ENCODE measurements at places on chromosomes 7 and 10. TPM values are rescaled to one million over a fixed set of nuclear protein-coding genes. Genes with fewer than 3 reads are reported as not detected.

The SGCE gene
- total RNA-seq = under 0.01 TPM

The LRRC17 gene
- 0.27 TPM for total RNA-seq

The AMZ1 gene
- 2.4 TPM for total RNA-seq

The DYDC1 gene
- total RNA-seq = not detected

The PRLHR gene
- total RNA-seq = not detected

The EDRF1 gene
- 13.2 TPM for total RNA-seq

The CYP3A7 gene
- total RNA-seq = not detected

The TSPAN12 gene
- total RNA-seq = 0.81 TPM

The AKR1D1 gene
- total RNA-seq = not detected

The JAKMIP3 gene
- under 0.01 TPM for total RNA-seq

The AMPH gene
- total RNA-seq = not detected

The CFAP69 gene
- total RNA-seq = 2.4 TPM

The CXCL12 gene
- total RNA-seq = under 0.01 TPM

DNA sequence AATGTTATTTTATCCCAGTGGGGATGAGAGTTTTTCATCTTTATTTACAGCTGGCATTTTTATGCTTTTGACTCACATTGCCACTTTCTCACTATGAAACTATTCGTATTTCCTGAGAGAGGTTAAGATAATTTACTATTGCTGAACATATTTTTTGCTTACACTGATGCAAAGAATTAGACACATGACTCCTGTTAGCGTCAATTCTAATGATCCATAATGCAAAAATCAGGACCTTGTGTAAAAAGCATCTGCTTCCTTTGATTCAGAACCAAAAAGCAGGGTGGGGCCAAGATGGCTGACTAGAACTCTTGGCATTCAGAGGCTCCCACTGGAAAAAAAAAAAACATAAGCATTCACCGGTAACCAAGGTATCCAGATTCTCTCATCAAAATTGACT is 464.8 kb downstream of the SEMA3D start:
- no peak for DNase-seq

- no peak for DNase-seq
These were observed 91.1 kb downstream of the PPP1R9A start for GRCh38 chr7:94998266-94999068.

DNA sequence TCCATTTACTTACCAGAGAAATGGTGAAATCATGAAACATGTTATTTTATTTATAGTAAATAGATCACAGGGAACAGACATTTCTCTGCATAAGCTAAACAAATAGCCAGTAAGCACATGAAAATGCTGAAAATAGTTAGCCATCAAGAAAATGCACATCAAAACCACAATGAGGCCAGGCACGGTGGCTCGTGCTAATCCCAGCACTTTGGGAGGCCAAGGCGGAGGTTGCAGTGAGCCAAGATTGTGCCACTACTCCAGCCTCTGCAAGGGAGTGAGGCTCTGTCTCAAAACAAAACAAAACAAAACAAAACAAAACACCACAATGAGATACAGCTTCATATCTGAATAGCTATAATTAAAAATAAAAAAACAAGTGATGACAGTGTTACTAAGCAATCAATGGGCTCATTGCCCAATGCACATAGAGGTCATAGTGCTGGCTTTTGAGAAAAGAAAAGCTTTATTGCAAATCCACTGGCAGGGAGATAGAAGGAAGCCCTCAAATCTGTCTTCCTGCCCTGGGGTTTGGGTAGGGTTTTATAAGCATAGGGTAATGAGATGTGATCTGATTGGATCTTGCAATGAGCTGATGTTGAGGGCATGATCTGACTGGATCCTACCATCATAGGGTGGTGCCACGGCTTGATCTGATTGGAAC is 16.2 kb downstream of the CSTF2T start:
- DNase-seq = no peak

GRCh38 chr7:157955348-157955999 is 618.7 kb downstream of the DNAJB6 start:
- DNase-seq = no peak

GRCh38 chr7:50695026-50695425 is 87.7 kb downstream of the GRB10 start:
- no peak for DNase-seq

DNA sequence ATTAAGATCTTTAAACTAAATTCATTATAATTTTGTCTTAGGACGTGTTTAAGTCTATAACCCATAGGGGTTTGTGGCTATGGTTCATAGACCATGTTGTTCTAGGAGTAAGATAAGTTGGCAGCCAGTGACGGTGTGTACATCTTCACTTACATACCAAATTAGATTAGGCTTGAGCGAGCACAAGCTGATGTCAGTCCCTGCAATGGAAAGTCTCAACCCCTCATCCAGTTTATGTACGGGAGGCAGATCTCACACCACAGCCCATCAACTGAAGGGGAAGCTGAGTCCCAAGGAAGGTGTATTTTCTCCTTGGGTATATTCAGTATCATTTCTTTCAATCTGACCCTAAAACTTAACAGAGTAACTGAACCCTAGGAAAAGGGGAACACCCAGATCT is 5.1 kb upstream of the SMC3 start:
- no peak for DNase-seq

DNA sequence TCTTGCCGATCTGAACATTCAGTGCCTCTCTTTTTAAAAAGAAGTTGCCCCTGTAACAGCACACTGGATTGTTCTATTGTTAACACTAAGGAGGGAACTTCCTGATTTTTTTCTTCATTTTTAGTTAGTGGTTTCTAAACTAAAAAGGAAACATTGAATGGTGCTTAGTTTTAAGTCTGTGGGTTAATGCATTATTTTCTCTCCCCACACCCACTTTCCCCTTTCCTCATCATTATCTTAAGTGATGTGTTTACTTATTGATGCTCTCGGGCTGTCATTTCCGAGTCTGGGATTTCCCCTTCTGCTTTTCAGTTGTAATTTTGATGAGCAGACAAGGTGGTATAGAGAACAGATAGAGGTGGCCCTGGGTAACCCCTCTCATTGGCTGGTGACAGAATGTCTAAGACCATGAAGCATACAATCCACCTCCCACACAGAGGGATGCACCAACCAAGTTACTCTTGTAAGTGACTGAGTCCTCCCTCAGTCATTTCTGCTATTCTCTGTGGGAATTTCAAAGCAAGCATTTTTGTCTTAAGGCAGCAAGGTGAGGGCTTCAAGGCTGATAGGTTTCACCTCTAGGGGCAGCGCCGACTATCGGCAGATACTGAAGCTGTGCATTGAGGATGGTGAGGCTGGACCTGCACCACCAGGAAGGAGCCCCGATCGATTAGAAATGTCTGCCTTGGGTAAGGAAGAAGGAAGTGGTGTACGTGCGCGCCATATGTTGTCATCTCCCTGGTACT is 49.5 kb downstream of the CHN2 start:
- peak; percentile 47 for DNase-seq

DNA sequence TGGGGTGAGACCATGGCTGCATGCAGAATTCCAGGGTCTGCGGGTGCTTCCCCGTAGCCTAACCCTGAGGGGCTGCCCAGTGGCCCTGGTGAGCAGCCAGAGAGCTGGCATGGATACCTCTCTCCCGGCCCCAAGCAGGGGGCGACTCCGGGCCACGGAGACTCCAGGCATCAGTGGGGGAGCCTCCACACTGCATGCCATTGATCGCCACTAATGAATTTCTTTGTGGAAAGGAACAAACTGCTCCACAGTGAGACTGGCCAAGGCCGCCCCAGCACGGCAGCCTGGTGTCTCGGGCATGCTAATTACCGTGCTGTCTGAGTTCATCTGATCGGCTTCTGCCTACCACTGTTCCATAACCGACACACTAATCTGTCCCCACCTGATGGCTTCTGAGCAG is 184.4 kb downstream of the GRID1 start:
- no peak for DNase-seq

GRCh38 chr7:4029941-4030340 is 652.2 kb upstream of the FOXK1 start:
- DNase-seq = no peak

GRCh38 chr10:120460776-120461175 is 3.7 kb downstream of the PLPP4 start:
- no peak for DNase-seq

- no peak for DNase-seq
These were observed 238.1 kb downstream of the CAMK1D start for GRCh38 chr10:12587451-12587888.

DNA sequence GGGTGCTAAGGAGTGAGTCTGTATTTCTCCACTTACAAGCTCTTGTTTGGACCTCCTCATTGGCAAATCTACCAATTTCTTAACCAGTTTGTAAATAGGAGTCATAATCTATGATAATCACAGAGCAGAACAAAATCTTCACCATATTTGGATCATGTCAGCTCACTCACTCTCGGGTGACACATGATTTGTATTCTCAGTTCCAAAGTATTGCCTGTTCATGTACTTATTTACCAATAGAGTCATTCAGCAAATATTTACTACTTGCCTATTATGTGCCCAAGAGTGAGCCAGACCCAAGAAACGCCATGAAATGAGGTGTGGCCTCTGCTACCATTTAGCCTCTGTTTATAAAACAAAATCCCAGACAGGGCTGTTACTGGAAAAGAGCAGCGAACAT is 114.8 kb downstream of the TSPAN12 start:
- no peak for DNase-seq

GRCh38 chr10:60883187-60883586 is 60.8 kb downstream of the RHOBTB1 start:
- DNase-seq = peak; percentile 26

DNA sequence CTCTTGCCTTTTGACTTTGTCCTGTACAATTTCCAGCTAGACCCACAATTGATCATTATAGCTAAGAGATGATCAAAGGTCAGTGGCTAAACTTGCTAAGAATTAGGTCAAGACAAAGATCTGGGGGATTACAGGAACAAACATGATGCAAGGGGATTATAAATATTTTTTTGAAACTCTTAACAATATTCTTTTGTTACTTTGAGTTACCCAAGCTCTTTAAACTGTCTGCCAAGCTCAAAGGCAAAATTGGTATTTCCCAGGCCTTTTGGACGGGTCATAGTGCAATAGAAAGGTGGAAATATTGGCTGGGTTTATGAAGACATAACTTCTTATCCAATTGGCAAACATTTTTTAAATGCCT is 23.4 kb downstream of the TBXAS1 start:
- no peak for DNase-seq

DNA sequence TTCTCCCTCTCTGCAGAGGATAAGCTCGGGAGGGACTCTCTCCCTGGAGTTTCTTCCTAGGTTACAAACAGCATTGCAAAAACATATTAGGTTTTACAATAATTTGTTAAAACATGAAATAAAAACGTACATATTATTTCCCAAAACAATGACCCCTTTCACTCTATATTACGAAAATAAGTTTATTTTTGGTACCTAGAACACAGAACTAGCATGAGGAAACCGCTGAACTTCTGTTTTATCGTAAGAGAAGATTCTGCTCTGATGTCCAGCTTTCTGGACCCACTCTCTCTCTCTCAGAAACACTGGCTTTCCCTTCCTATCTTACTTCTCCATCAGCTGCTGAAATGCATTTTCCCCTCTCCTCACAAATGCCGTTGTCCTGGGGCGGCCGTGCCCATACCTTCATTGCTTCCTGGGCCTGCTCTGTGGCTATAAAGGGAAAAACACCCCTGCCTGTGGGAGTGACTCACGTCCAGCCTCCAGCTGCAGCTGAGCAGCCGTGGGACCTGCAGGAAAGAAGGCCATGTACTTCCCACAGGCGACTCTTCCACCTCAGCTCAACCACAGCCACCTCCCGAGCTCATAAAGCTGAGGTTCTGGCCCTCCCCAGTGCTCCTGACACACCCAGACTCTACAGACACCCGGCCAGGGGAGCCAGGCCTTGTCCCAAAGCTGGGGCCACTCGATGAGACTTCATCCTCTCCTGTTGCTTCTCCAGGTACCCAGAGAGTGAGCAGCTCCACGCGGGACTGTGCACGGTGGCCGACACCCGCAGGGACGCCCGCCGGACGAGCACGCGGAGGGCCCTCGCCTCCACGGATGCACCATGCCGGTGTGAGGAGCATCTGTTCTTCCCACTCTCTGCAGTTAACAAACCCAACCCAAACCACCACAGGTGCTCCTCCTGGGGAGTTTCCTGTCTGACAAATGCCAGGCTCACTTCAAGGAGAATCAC is 3.1 kb downstream of the GPER1 start:
- no peak for DNase-seq

DNA sequence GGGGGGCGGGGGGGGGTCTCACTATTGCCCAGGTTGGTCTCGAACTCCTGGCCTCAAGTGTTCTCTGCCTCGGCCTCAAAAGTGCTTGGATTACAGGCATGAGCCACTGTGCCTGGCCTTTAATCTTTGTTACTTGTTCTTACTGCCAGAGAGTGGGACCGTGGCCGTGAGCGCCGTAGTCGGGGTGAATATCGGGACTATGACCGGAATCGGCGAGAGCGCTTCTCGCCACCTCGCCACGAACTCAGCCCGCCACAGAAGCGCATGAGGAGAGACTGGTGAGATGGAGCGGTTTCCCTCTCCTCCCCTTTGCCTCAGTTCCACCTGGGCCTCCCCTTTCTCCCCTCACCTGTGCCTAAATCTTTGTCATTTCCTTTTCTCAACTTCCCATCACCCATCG is 6.2 kb downstream of the SRRT start:
- no peak for DNase-seq

DNA sequence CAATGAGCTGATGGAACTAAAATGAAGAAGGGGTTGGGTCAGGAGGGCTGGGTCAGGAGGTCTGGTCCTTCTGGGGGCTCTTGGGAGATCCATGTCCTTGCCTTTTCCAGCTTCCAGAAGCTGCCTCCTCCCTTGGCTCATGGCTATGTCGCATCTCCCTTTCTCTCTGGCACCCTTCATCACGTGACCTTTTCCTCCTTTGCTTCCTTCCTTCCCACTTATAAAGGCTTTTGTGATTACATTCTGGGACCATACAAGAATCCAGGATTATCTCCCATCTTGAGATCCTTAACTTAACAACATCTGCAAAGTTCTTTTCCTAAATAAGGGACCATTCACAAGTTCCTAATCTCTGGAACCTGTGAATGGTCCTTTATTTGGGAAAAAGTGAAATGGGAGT is 290.2 kb downstream of the GALNT17 start:
- no peak for DNase-seq

- DNase-seq = no peak
These were observed 87.4 kb downstream of the ZNF467 start for GRCh38 chr7:149686011-149686410.

Data from hematopoietic multipotent progenitor cell (in vitro differentiated cells).